ENCODE measurements at places on chromosomes 5 and 9.

DNA sequence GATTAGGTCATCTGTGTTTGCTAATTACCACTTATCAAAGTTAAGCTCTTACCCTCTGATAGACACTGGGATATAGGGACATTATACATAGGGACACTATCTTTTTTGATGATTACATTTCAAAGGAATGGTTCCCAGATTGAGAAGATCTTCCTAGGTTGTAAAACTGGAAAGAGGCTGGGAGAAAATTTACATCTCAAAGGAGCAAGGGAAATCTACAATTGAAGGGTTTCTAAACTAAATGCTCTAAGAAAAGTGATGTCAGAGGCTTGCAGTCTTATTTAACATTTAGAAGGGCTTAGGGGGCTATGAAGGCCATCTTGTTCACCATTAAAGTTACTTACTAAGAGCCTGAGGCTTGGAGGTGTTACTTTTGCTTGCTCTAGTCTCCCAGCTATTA, 242.8 kb downstream of the PRR16 start:
- no peak for DNase-seq

- no peak for DNase-seq
Measured at GRCh38 chr9:93219692-93220091, 35.8 kb downstream of the WNK2 start.

- DNase-seq = no peak
Measured at GRCh38 chr9:125513303-125513667, 193.7 kb downstream of the MAPKAP1 start.

DNA sequence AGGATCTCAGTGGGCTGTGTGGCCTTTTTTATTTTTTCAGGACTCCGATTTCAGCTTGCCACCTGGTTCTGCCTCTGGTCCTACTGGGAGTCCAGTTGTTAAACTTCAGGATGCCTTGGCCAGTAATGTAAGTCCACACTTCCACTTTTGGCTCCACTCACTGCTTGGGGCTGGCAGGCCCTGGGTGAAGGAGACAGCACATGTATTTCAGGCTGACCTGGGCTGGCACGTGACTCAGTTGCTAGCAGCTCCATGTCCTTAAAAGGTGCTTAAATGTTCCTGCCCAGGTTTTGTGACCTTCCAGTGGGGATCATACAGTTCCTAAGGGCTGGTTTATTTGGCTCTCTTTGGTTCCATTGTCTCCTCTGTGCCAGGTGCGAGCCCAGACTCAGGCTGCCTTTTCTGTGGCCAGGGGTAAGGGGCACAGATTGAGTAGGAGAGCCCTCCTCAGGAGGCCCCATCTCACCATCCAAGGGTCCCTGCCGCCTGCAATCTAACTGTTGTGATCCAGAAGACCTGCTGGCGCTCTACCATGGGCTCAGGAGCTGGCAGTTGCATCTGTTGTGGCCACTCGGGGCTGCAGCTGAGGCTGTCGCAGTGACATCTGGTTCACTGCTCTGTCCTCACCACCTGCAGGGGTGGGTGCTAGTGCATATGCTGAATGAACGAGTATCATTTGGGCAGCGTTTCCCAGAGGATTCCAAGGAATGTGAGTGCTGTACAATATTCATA, 19.2 kb upstream of the POMT1 start:
- no peak for DNase-seq

- DNase-seq = no peak
Measured at GRCh38 chr9:120559546-120559945, 20.4 kb downstream of the CDK5RAP2 start.

- no peak for DNase-seq
Measured at GRCh38 chr5:59637884-59638580, 255.5 kb downstream of the PDE4D start.

- DNase-seq = no peak
Measured at GRCh38 chr5:55708732-55709131, 3.4 kb downstream of the SLC38A9 start.

DNA sequence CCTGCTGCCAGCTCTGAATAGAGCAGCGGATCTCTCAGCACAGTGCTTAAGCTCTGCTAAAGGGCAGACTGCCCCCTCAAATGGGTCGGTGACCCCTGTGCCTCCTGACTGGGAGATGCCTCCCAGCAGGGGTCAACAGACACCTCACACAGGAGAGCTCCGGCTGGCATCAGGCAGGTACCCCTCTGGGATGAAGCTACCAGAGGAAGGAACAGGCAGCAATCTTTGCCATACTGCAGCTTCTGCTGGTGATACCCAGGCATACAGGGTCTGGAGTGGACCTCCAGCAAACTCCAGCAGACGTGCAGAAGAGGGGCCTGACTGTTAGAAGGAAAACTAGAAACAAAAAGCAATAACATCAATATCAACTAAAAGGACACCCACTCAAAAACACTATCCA, 131.6 kb downstream of the TMEM232 start:
- DNase-seq = no peak

GRCh38 chr5:5018578-5018970, 121.6 kb upstream of the ADAMTS16 start:
- no peak for DNase-seq

GRCh38 chr9:12065050-12065449, 628.1 kb upstream of the TYRP1 start:
- no peak for DNase-seq

DNA sequence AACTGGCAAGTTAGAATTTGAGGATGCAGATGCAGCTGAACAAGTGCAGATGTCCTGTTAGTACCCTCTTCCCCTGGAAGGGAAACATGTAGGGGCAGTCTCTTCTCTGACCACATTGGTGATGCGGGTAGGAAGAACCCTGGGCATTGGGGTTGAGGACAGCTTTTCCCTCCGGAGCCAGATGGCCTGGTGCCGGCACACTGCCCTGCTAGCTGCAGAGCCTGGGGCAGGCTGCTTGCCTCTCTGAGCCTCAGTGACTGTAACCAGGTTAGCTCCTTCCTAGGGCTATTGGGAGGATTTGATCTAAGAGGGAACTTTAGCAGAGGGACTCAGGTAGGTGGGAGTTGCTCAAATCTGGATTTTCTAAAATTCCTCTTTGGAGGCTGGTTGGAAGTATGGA, 148.4 kb downstream of the HSPA4 start:
- no peak for DNase-seq

DNA sequence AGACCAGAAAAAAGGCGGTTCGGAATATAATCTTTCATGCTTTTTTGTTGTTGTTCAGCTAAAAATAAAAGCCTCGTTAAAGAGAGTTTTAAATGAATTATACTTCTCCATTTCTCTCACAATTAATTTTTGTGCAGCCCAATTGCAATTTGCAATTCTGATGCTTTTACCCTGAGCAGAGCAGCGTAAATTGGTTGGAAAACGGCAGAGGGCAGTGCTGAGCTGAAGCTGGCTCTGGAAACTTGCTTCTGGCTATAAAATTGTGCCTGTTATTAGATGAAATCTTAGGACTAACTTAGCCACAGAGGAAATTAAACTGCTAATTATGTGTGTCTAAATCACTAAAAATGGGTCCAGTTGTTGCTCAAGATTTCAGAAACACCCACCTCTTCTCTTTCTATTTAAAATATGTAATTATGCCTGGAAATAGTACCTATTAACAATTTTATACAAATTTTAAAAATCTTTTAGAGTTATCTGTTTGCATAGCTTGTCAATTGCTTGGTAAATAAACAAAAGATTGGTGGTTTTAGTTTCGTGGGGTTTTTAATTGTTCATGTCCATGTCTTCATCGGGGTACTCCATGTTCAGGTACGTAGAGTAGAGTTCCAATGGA, 441.8 kb upstream of the TLE4 start:
- DNase-seq = no peak

GRCh38 chr5:142063376-142063775, 45.2 kb upstream of the NDFIP1 start:
- no peak for DNase-seq

DNA sequence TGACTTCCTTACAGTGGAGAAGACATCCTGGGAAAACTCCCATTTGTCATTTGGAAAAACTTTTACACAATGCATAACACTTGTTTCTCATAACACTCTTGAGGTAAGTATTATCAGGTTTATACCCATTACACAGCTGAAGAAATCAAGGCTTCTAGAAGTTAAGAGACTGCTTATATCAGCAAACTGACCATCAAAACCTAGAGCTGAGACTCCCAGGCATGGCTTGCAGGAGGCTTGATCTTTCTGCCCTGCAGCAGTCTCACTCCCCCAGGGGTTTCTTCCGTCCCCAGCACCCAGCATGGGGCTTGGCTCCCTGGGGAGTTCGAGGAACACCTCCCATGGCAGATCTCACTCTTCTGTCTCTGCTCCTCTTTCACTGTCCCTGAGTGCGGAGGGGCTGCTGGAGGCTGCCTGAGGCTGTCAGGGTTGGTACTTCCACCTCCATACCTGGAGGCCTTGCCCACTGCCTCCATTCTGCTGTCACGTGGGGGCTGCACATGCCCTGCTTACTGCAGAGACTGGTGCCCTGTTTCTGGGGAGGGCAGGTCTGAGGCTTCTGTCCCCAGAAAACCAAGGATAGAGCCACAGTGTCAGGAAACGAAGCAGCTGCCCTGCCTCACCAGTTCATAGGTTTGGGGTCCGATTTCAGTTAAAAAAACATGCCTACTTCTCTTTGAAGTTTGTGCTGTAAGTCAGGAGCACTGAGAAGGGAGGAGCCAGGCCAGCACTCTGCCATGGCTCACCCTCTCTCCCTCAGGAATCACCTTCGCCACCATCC, 202.5 kb downstream of the PAX5 start:
- DNase-seq = no peak

DNA sequence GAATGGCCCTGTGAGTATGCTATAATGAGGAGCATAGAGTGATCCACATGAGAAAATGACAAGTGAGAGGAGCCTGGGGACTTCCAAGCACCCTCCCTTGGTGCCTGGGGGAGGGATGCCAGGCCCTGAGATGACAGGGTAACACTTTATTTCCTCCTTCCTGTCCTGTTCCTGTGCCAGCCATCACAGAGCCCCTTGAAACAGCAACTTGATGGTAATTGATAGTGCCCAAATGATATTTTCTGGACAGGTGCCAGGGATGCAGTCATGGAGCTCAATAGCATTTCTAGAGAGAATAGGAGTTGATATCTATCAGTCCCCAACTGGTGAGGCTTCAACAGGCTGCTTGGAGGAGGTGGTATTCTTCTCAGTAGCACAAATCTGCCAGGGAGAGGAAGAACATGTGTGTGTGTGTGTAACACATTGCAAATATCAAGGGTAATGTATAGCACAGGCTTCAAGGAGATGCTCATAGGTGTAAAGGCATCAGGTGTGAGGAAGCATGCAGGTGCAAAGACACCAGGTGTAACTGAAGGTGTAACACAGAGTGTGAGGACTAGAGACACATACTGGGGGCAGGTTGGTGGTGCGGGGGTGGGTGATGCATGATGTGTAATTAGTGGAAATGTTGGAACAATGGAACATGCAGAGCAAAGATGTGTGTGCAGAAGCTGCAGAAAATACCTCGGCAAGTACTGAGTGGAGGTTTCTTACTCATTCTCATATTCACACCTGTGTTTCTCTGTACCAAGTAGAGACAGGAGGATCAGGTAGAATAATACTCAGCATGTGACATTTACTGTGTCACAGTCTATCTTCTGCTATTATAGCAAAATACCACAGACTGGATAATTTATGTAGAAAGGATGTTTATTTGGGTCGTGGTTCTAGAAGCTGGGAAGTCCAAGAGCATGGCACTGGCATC, 18.1 kb upstream of the WWC1 start:
- no peak for DNase-seq

DNA sequence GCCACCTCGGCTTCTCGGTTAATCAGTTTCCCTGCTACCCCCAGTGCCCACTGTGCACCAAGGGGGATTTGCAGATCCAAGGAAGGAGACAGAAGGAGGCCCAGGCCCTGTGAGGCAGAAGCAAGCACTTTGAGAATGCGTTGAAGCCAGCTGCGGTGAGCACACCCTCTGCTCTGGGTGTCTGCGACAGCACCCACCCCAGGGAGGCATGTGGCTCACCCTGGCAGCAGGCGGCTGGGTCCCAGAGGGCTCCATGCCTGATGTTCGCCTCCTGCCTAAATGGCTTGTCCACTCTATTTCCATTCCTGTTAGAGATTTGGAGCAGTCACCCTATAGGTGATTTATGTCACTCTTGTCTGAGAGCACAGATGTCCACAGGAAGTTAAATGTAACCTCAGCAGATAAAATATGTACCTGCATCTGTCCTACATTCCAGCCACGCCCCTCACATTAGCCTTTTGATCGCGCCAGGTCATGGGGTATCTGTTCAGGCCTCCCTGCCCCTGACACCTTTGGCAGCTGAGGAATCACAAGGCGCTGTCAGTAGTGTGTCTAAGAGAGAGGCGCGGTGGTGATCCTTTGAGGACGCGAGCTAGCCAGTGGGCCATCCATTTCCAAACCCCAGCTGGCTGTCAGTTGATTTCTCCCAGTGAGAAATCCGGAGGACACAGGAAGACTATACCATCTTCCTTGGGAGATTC, 28.1 kb downstream of the PTGES2 start:
- no peak for DNase-seq

- DNase-seq = no peak
Measured at GRCh38 chr5:66554884-66555283, 41.3 kb upstream of the MAST4 start.

GRCh38 chr5:149497357-149497756, 53.9 kb downstream of the CSNK1A1 start:
- DNase-seq = no peak

GRCh38 chr5:174134545-174134944, 89.0 kb downstream of the NSG2 start:
- DNase-seq = no peak

DNA sequence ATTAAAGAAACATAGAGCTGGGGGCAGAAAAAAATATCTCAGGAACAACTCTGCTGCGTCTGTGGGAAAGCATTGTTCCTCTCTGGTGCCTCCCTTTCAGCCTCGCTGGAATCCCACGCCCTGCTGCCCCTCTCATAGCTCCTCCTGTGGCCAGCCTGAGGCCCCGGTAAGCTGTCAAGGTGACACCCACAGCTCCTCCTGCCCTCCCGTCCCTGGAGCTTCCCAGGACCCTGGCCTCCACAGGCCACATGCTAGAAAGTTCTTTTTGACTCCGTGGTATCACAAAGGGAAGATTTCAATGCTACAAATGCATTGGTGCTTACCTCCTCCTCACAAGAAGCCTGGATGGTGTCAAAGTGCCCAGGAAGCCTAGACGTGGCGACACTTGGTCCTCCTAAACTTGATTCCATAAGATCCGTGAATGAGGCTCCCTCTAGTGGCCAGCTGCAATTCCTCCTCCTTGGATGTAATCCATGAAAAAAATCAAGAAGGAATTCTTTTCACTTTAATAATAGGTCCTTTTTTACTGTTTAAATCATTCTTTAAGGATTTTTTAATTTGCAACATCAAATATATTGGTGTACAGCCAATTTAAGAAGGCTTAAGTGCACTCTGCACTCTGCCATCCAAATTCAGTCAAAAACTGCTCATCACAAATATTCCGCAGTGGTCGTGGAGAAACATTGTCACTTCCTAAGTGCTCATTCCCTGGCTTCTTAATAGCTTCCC, 104.9 kb downstream of the CFAP90 start:
- peak; percentile 9 for DNase-seq

All from stimulated activated CD4-positive, alpha-beta T cell treated with anti-CD3 and anti-CD28 coated beads, Interleukin-4, amount 100 ng/mL, for 4 hours (primary cell).